Stimulated activated naive CD8-positive, alpha-beta T cell treated with anti-CD3 and anti-CD28 coated beads, Interleukin-15, Interleukin-2, amounts not matched to agents 100 U/mL and 50 U/mL, for 24 hours (primary cell): ENCODE measurements at places on chromosomes 6 and 20.

DNA sequence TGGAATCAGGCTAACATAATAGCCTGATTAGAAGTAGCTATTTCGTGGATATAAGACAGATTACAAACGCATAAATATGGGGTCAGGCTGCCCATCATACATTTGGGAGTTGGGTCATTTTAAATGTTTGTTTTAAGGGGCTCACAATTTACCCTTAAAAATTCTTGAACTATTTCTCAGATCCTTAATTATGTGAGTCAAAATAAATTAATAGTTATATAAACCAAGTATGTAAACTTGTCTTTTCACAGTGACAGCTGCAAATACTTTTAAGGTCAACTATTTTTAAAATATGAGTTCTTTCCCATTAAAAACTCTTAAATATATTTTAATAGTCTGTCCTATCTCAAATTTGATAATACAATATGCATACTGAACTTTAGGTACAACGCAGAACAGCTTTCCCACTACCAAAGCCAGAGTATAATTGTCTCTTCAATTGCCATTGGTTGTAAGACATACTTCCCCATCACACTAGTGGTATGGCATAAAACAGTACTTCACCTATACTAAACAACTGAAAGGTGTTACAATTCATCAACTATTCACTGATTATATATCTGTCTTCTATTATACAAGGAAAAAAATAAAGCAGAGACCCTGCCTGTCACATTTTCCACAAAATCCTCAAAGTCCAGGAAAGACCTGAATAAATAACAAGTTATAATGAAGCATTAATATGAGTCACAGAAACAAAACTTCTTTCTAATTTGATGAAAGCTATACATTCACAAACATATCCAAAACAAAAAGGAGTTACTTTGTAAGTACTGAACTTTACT, 80.8 kb upstream of the COL21A1 start:
- DNase-seq: no peak

- DNase-seq: peak; percentile 71
Observed at GRCh38 chr20:62143957-62144825, 622 bp downstream of the SS18L1 start.

DNA sequence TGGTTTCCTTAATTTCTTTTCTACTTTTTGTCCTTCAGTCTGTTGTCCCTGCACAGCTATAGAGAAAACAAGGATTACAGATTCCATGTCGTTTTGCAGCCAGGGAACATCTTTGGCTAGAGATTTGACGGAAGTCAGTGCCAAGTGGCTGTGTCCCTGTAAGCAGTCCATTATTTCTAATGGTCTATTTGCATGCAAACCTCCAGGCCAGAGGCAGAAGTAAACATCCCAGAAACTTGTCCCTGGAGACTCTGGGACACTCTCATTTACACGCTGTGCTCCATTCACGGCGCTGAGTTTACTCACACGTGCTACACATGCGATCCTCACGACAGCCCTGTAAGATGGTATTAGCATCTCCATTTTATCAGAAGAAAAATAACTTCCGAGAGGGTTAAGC, 355.5 kb downstream of the PRKN start:
- no peak for DNase-seq

- no peak for DNase-seq
Observed at GRCh38 chr6:61711849-61712248, 574.2 kb downstream of the KHDRBS2 start.

- DNase-seq: no peak
Observed at GRCh38 chr6:170522565-170523183, 30.4 kb downstream of the PSMB1 start.

DNA sequence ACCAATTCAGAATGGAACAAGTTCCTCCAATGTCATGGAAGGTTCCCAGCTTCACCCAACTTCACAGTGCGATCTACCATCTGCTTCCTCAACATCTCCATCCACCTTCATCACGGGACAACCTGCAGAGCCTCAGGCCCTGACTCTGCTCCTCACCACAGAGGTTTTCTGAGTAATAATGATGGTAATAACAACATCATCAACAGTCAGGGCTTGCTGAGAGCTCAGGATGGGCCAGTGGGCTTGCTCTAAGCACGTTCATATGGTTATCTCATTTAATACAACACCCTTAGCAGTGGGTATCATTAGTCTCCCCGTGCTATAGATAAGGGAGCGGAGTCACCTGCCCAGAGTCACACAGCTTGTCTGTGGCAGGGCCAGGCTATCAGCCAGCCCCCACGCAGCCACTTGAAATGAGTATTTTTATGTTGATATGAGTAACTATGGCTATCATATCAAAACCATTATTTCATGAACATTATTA, 38.6 kb downstream of the PREX1 start:
- no peak for DNase-seq

DNA sequence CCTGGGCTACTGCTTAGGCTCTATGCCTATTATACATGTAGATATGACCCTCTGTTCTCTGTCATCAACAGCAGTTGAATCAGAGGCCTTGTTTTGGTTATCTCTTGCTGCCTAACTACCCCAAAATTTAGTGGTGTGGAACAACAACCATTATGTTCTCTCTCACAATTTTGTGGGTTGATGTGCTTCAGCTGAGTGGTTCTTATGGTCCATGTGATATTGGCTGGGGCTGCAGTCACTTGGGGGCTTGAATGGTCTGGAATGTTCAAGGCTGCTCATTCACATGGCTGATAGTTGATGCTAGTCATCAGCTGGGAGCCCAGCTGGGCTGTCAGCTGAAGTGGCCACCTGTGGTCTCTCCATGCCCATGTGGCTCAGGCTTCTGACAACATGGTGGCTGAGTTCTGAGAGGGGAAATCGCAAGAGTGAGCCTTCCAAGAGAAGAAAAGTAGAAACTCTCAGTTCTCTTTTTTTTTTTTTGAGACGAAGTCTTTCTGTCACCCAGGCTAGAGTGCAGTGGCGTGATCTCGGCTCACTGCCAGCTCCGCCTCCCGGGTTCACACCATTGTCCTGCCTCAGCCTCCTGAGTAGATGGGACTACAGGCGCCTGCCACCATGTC, 47.8 kb downstream of the SHLD1 start:
- DNase-seq: no peak

DNA sequence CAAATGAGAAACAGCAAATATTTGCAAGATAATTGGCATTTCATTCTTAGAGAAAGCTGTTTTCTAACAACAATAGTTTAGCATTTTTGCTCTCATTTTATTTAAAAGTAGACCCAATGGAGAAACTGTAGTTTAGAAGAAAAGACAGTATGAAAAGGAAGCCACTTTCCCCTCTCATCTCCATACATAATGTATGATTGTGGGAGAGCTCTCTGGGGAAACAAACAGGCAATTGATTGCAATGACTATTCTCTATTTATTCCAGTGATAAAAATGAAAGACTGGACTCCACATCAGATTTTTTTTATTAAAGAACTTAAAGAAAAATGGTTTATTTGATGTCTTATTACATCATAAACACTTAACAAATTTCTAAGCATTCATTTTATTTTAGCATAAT, 116.8 kb upstream of the SASH1 start:
- no peak for DNase-seq

- DNase-seq: no peak
Observed at GRCh38 chr20:44024820-44025580, 110.3 kb downstream of the TOX2 start.

GRCh38 chr20:51204051-51204715, 181.3 kb upstream of the KCNG1 start:
- DNase-seq: no peak

DNA sequence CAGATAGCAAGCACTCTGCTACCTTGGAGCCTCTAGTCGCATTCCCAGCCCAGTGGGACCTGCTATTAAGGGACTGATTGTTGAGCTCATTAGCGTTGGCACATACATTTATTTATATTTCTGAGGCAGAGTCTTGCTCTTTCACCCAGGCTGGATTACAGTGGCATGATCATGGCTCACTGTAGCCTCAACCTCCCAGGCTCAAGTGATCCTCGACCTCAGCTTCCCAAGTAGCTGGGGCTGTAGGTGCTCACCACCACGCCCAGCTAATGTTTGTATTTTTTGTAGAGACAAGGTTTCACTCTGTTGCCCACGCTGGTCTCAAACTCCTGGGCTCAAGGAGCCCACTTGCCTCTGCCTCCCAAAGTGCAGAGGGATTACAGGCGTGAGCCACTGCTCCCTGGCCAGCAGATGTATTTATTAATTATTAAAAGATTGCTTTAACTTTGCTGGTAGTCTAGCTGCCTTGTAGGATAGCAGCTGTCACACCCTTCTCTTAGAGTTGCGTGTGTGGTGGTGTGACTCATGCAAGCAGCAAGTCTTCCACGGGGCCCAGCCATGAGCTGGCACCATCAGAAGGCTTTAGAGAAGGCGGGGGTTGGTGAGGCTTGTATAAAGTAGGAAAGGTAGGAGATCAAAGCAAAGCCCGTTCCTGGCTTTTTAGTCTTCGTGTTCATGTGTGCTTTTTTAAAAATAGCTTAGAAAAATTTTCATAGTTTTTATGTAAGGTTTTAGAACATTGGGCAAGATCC, 16.5 kb downstream of the ACTR5 start:
- peak; percentile 64 for DNase-seq

- no peak for DNase-seq
Observed at GRCh38 chr6:37141281-37142049, 28.5 kb upstream of the PIM1 start.

DNA sequence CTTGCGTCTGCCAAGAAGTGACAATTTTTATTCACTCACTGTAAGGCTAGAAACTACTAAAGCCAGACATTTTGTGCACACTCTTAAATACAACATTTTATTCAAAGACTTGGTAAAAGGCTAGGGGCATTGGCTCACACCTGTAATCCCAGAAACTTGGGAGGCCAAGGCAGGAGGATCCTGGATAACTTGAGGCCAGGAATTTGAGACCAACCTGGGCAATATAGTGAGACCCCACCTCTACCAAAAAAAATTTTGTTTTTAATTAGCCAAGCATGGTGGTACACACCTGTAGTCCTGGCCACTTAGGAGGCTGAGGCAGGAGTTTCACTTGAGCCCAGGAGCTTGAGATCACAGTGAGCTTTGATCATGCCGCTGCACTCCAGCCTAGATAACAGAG, 11.3 kb upstream of the SENP6 start:
- no peak for DNase-seq

DNA sequence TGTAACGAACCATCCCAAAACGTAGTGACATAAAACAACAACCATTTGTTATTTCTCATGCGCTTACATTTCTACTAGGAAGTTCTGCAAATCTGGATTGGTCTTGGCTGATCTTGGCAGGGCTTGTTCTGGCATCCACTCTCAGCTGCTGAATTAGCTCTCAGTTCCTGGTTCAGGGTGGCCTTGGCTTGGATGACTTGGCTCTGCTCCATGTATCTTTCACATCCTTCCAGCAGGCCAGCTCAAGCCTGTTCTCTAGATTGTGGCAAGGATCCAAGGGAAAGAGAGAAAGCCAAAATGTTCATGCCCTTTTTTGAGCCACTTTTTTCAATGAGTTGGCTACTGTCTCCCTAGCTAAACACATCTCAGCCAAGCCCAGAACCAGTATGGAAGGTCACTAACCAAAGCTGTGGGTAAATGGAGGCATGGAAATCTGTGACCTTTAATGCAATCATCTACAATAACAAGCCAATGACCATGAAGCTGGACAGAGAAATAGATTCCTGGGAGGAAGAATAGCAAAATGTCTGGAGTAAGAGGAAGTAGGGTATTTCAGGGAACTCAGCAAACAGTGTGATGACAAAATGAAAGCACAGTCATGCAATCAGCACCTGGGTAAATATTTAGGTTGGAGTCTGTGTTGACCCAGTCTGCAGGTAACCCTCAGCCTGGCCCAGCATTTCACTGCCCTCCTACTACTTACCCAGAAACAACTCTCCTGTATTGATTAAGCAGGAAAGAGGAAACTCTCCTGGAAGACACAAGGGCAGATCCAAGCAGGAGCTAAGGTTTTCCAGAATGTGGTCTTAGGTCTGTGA, 32.7 kb upstream of the SNAP25 start:
- no peak for DNase-seq

- DNase-seq: no peak
Observed at GRCh38 chr20:51420805-51421204, 121.7 kb downstream of the NFATC2 start.
